ENCODE measurements at places on chromosomes 7 and 10.

DNA sequence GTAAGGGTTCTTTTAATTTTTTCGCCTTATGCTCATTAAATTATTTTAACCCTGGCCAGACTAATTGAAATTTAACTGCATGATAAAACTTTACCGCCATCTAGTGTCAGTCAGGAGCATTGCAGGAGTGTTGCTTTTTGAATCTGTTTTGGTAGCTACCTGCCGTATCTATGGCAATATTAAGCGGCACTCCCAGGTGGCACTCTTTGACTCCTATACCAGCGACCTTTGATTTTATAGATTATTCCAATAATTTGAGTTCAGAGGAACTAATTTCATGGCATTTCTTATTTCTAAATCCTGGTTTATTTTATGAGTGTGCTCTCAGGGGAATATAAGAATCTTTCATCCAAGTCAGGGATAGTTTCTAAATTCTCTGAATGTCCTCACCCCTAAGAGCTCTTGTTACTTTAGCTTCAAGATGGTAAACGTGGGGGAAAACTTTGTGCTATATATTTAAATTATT lies 198.9 kb downstream of the REEP3 start:
- DNase-seq: peak; percentile 71

- DNase-seq: no peak
These were observed 37.3 kb downstream of the ADRA2A start for GRCh38 chr10:111113961-111114757.

DNA sequence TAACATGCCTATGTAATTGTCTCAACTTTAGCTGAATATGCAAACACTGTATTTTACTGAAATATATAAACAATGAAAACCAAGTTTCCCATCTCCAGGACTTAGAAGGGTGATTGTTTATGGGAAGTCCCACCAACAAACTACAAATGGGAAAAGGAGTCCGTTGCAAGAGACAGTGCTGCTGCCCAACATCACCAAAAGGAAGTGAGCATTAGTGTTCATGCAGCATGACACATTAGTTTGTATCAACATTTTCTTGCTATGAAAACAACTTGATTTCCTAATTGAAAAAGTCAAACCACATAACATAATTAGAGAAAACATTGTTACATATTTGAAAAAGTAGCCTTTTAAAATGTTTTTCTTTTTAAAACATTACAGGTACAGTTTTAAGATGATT lies 138.5 kb downstream of the ZNF438 start:
- no peak for DNase-seq

- no peak for DNase-seq
These were observed 41.9 kb upstream of the NXPH1 start for GRCh38 chr7:8391353-8392062.

DNA sequence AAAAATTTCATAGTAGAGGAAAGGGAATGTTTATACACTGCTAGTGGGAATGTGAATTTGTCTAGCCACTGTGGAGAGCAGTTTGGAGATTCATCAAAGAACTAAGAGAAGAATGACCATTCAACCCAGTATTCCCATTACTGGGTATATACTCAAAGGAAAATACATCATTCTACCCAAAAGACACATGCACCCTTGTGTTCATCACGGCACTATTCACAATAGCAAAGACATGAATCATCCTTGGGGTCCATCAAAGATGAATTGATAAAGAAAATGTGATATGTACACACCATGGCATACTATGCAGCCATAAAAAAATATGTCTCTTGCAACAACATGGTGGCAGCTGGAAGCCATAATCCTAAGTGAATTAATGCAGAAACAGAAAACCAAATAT lies 825.7 kb downstream of the TNS3 start:
- no peak for DNase-seq

- no peak for DNase-seq
These were observed 1.8 kb upstream of the PYROXD2 start for GRCh38 chr10:98416606-98417388.

- no peak for DNase-seq
These were observed 11.7 kb downstream of the DNAJC1 start for GRCh38 chr10:21991785-21992184.

DNA sequence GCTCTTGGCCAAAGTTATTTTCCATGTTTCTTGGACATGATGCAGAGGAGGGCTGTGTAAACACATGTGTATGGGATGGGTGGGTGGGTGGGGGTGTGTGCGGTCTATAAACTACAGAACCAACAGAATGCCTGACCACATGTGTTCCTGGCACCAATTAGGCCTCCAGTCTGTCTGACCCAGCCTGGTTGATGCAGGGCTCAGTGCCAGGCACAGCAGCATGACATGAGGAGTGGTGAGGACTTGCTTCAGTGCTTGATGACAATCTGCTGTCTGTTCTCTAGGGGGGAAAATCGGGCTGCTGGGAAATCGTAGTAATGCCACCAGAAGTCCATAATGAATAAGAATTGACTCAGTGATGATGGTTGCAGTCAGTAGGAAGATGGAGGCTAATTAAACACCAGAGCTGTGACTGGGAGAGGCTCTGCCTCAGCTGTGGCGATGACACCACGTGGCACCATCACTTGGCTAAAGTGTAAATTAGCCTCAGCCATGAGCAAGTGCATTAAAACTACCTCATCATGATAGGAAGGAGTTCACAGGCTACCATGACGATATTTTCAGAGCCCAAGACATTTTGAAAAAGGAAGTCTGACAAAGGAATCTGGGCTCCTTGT lies 260.1 kb upstream of the PODXL start:
- no peak for DNase-seq

Data from NCI-H1436 treated with DMSO at 0.1 percent for 48 hours (cell line).